ENCODE measurements at places on chromosomes 16 and 17.

DNA sequence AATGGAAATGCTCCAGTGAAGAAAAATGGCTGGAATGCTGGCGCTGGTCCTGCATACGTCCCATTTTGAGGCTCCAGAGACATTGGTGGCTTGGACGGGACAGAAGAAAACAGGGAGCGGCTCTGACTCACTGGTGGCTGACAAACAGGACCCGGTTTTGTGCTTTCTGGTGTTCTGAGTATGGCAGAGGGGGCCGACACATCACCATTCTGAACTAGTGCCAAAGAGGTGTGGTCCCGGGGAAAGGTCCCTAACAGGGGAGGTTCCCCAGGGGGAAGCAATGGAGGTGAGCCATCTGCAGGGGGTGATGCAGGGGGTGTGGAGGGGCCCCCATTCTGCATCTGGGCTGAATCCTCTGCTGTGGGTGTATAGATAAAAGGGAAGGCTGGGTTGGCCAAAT lies 8.3 kb downstream of the ANKRD40 start:
- DNase-seq: no peak

DNA sequence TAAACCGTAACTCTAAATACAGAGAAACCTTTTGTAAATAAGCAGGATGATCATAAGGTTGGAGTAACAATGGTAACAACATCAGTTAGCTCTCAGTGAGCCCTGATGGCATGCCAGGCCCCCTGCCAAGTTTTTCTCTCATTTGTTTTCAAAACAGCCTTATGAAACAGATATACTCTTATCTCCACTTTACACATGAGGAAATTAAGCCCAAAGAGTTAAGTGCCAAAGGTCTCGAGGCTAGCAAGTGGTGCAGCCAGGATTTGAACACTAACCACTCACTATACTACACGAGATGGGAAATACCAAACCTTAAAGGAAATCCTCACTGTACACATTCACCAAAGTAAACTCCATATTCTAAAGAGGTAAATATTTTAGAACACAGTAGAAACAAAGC lies 15.0 kb downstream of the USP31 start:
- DNase-seq: no peak

GRCh38 chr17:11898526-11899235 lies 98.6 kb downstream of the ZNF18 start:
- DNase-seq: no peak

DNA sequence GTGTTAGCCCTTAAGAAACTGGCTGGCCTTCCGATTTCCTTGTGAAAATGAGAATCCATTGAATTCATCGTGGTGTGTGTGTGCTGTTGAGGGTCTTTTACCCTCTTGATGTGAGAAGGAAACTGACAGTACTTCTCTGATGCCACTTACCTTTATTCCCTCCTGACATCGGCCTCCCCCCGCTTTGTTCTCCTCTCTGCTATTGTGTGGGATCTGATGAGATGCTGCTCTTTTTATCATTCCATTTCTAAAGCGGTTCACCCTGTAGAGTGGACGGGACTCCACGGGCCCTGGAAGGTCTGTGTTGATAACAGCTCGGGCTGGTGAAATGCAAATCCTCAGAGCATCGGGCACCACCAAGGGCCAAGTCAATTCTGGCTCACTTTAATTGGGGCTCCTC lies 69.8 kb downstream of the MARCHF10 start:
- no peak for DNase-seq

- DNase-seq: no peak
Measured at GRCh38 chr17:83183951-83184506, 104.6 kb downstream of the METRNL start.

DNA sequence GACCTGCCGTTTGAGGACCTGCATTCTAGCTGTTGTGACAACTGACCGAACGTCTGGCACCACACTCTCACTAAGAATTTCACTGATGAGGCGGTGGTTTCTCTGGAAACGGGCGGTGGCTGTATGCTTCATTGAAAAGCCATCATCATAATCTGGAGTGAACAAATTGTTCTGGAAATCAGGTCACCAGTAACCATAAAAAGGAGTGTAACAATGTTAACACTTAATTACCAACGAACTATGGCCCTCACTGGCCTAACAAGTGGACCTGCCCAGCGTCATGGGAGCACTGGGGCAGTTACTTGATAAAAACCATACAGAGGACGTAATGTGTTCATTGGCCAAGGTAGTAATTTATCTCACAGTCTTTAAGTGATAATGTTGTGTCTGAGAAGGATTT lies 15.4 kb downstream of the SMARCE1 start:
- DNase-seq: no peak

- DNase-seq: no peak
Measured at GRCh38 chr17:35889818-35890773, 9.9 kb upstream of the CCL5 start.

DNA sequence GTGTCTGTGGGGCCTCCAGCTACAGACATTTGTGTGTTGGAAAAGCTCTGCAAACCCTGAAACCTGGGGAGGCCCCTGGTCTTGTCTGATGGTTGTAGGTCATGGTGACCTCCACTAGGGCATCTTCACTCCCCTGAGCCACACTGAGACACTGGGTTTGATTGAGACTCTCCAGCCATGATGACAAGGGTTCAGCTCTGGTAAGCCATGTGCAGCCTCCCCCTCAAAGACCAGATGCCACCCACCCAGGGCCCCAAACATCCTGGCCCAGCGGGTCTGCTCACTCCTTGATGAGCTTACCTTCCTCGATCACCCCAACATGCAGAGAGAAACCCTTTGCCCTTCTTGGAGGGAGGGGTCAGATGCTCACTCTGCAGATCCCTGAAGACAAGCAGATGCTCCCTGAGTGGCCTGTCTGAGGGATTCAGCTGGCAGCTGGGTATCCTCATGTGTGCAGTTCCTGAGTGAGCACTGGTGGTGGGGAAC lies 101.6 kb downstream of the METRNL start:
- no peak for DNase-seq

- DNase-seq: no peak
Measured at GRCh38 chr17:17186051-17186450, 20.1 kb downstream of the PLD6 start.

- DNase-seq: no peak
Measured at GRCh38 chr16:50316848-50317630, 50.7 kb downstream of the ADCY7 start.

GRCh38 chr17:16442594-16443510 lies 27.5 kb downstream of the TRPV2 start:
- DNase-seq: no peak

DNA sequence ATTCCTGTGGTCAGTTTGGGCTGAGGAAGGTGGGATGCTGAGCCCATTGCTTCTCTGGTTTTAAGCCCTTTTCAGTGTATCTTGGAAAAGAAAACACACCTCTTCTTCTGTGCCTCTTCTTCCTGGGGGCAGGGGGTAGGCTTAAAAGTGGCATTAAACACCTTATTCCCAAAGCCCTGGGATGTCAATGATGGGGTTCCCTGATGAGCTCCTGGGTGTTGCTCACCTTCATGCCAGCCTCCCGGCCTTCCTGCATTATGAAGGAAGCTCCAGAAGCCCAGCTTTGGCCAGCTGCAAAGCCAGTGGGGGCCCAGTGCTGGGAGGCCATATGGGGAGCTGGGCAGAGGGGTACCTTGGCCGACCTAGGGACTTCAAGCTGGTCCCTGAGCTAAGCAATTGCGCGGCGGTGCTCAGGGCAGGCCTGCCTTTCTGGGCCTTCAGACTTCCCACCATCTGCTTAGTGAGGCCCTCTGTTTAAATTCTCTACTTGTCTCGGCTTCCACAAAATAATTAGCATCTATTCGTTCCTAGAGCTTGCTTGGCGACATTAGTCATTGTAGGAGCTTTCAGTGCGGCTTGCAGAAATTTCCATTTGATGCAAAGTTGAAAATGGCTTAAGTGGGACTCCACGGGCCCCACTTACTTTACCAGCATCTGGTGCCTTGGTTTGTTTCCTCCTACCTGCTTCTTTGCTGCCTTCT lies 121.7 kb upstream of the NLRP1 start:
- no peak for DNase-seq

GRCh38 chr17:9364837-9365430 lies 210.7 kb downstream of the STX8 start:
- no peak for DNase-seq

GRCh38 chr17:60579090-60579489 lies 20.9 kb upstream of the PPM1D start:
- no peak for DNase-seq

DNA sequence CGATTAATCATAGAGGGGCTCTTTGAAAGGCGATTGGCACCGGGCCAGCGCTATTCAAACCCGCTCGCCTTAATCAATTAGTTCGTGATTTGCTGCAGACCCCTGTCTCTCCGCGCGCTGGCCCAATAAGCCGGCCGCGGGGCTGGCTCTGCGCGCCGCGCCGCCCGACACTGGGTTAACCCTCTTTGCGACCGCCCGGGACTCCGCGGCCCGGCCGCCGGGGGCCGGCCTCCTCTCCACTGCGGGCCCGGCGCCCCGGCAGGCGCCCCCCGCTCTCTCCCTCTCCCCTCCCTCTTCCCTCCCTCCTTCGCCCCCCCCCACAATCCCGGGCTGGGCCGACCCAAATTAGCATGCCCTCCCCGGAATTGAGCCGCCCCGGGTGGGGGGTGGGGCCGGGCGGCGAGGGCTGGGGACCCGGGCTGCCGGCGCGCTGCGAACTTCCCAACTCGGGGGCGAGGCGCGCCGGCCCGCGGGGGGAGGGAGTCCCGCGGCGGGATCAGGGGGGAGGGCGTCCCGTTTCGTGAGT lies 428 bp upstream of the SALL1 start:
- no peak for DNase-seq

- no peak for DNase-seq
Measured at GRCh38 chr17:73785958-73786743, 141.9 kb upstream of the SDK2 start.

DNA sequence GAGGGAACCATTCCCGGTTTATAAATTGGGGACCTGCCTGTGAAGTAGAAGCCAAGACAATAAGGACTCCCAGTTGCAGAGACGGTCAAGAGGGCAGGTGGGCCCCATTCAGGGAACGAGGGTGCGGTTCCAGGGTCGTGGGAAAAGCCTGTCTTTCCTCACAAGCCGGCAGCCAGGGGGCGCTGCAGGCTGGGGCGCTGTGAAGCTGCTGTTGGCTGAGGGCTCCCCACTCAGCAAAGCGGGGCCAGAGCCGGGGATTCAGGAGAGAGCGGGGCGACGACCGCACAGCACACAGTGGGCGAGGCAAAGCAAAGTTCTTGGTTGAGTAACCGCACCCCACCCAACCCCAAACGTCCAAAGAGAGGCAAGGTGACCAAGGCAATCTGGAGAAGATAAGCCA lies 24.9 kb downstream of the CDRT15 start:
- DNase-seq: no peak

GRCh38 chr16:22098405-22099255 lies 6.3 kb downstream of the VWA3A start:
- no peak for DNase-seq

- DNase-seq: no peak
Measured at GRCh38 chr17:73007407-73007806, 85.1 kb downstream of the SLC39A11 start.

- no peak for DNase-seq
Measured at GRCh38 chr17:16215002-16215272, 397 bp downstream of the NCOR1 start.

GRCh38 chr16:10592611-10593010 lies 12.2 kb upstream of the EMP2 start:
- DNase-seq: no peak

GRCh38 chr16:71493213-71493612 lies 4.1 kb upstream of the ZNF19 start:
- DNase-seq: no peak

DNA sequence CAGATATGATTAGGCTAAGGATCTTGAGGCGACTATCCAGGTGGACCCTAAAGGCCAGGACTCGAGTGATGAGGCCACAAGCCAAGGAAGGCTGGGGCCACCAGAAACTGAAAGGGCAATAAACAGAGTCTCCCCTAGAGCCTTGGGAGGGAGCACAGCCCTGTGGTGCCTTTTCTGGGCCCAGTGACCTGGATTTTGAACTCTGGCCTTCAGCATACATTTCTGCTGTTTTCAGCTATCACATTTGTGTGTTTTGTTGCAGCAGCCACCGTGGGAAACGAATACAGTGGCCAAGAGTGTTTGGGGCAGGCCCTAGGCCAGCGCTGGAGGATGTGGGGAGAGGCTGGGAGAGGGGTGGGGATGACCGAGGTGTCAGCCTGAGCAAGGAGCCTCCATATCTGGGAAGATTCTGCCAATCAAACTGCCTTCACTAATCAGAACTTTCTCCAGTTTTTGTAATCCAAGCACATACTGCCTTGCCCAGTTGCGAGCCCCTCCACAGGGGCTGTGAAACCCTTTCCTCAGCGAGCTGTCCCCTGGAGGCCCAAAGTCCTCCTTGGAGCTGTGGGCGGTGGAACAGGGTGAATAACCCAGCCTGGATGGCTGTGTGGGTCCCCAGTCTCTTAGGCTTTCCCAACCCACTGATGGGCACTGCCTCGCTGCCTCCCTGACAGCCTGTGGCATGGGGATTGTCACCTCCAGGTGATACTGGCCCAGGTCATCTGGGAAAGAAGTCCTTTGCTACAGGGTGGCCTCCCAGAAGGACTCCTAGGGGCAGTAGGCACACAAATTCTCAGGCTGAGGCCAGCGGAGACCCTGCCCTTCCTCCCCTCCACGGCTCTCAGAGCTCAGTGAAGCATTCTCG lies 16.8 kb downstream of the B9D1 start:
- DNase-seq: no peak

DNA sequence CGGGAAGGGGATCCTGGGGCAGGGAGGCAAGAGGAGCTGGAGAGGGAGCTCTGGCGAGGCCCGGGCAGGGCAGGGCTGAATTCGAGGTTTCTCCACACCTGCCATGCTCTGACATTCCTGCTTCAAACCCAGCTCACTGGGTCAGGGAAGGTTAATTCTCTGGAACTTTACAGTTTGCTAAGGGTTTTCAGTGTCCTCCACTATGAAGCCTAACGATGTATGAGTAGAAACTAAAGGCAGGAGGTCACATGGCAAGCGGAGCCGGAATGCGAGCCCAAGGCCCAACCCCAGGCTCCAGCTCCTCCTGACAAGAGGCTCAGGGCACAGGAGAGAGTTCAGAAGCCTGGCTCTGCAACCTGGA lies 29.2 kb downstream of the DCAKD start:
- no peak for DNase-seq

DNA sequence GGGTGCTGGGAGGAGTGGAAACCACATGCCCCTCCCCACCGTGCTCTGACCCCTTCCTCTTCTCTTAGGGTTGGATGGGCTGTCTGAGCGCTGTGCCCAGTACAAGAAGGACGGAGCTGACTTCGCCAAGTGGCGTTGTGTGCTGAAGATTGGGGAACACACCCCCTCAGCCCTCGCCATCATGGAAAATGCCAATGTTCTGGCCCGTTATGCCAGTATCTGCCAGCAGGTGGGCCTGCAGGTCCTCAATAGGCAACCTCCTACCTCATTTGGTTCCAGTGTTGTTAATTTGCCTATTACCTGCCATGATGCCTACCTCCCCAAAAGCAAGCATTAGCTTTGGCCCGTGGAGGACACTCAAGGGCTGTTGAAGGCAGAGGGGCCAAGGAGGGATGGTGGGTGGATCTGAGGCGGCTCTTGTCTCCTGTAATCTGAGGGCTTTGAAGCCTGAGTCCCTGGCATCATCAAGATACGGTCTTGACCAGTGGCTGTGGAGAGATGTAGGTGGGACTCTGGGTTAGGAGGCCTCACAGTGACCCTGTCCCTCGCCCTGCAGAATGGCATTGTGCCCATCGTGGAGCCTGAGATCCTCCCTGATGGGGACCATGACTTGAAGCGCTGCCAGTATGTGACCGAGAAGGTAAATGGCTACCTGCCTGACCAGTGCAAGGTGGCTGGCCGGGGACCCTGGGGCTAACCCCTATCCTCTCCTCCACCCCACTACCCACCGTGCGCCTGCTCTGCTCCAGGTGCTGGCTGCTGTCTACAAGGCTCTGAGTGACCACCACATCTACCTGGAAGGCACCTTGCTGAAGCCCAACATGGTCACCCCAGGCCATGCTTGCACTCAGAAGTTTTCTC lies 3.4 kb downstream of the ALDOA start:
- no peak for DNase-seq

Measured in cerebellar nuclear complex (tissue), 1 donor.